ENCODE measurements at places on chromosomes 11 and 22.

- DNase-seq = no peak
These were observed 47.5 kb downstream of the IGLL5 start for GRCh38 chr22:22935056-22935545.

- no peak for DNase-seq
These were observed 6.4 kb downstream of the SELENOM start for GRCh38 chr22:31100762-31101525.

DNA sequence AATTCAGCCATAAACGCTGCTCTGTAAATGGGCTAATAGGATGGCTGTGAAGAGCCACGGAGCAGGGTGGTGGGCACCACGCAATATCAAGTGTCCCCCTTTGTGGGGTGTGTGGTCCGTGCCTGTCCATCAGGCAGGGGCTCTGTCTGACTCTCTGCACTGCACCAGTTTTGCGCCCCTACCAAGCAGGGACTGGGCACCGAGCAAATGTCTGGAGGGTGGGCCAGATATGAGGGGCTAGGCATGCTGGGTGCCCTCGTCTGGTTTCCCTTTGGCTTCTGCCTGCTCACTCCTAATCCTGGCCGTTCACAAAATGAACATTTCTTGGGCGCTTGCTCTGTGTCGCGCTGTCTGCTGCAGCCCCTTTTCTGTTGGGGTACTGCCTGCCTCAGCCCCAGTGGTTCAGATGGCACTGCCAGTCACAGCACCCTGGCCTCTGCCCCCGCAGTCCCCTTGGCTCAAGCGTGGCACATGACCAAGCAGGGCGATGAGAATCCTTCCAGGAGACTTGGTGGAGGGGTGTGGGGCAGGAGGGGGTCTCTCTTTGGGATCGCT lies 37.1 kb upstream of the CELSR1 start:
- DNase-seq = no peak

GRCh38 chr11:118059246-118059940 lies 17.5 kb upstream of the TMPRSS4 start:
- DNase-seq = no peak

GRCh38 chr11:69136471-69136870 lies 19.3 kb upstream of the SMIM38 start:
- no peak for DNase-seq

- no peak for DNase-seq
These were observed 19.7 kb downstream of the PARVG start for GRCh38 chr22:44200451-44200850.

- DNase-seq = peak; percentile 57
These were observed at the start of gene NLRX1 for GRCh38 chr11:119168471-119169281. NLRX1 (plus strand) TSS chr11:119168725; CDS start chr11:119171404, 2,679 bp downstream.

GRCh38 chr11:134633276-134633675 lies 221.2 kb upstream of the B3GAT1 start:
- no peak for DNase-seq

- no peak for DNase-seq
These were observed 51.6 kb upstream of the TCF20 start for GRCh38 chr22:42321908-42322561.

GRCh38 chr11:28701760-28702449 lies 593.7 kb downstream of the METTL15 start:
- no peak for DNase-seq

DNA sequence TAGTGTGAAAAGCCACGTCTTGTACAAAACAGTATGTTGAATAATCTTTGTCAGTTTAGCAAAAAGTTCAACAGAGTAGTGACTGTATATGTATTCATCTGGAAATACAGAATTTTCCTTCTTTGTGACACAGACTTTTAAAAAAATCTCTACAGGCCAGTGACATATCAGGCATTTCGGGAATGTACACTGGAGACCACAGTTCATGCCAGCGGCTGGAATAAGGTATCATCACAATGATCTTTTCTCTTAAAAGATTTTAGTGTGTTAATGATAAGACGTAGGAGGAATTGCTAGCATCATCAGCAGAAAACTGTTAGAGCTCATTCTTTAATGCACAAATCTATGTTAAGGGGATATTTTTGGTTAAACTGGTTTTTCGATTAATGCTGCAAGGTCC lies 57.4 kb downstream of the BCL2L13 start:
- DNase-seq = no peak

GRCh38 chr11:108197351-108197750 lies 25.1 kb downstream of the NPAT start:
- DNase-seq = no peak

DNA sequence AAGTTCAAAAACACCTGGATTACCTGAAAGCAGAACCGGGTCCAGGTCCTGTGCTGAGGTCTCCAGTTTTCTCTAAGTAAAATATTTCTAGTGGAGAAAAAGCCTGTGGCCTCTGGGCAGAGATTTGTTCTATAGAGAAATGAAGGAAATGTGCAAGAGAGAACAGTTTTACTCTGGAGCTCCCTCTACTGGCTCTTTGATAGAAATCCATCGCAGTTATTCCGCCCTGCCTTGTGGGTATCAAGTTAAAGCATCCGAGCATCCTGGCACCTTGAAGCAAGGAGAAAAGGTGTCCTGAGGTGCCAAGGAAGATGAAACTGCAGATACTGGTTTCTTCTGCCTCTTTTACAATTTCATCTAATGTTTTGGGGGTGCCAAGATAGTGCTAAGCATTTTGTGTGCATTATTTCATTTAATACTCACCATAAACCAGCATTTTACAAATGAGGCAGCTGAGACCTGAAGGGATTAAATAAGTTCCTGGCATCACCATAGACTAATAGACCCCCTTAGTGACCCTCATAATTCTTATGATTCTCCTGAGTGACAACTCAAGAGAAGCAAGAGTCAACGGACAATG lies 113.1 kb upstream of the HSD17B12 start:
- no peak for DNase-seq

DNA sequence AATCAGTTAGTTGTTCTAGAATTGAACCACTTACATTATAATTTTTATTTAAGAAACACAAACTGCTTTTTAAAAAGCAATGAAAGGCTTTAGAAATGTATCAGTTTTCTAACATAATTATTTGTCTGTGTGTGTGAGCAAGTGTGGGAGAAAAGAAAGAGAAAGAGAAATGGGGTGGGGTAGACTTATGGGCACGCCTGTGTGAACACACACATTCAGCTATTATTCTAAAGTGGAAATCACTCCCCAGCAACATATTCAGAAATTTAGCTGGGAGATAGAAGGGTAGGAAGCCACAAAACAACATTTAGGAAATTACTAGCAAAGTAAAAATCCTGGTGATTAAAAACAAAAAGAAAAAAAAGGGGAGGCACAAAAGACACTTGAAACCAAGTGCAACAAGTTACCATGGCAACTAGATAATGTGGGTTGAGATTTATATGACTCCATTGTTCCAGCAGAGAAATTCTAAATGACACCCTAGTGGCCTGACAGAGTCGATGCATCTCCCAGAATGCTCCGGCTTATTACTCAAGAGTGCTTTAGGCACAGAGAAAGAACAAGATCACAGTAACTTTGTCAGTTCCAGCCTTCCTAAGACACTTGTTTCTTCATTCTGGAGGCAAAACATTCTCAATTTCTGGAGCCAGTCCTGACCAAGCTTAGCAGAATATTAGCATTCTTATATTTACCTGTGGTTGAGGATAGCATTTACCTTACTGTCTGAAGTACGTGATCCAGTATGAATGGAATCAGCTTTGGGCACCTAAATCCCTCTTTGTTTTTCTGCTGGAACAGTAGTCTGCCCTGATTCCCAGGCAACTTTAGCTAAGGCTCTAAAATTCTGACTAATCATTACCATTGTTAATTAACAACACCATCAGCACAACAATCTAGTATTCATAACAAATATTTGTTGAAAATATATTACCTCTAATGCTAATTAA lies 444.4 kb downstream of the DLG2 start:
- no peak for DNase-seq

DNA sequence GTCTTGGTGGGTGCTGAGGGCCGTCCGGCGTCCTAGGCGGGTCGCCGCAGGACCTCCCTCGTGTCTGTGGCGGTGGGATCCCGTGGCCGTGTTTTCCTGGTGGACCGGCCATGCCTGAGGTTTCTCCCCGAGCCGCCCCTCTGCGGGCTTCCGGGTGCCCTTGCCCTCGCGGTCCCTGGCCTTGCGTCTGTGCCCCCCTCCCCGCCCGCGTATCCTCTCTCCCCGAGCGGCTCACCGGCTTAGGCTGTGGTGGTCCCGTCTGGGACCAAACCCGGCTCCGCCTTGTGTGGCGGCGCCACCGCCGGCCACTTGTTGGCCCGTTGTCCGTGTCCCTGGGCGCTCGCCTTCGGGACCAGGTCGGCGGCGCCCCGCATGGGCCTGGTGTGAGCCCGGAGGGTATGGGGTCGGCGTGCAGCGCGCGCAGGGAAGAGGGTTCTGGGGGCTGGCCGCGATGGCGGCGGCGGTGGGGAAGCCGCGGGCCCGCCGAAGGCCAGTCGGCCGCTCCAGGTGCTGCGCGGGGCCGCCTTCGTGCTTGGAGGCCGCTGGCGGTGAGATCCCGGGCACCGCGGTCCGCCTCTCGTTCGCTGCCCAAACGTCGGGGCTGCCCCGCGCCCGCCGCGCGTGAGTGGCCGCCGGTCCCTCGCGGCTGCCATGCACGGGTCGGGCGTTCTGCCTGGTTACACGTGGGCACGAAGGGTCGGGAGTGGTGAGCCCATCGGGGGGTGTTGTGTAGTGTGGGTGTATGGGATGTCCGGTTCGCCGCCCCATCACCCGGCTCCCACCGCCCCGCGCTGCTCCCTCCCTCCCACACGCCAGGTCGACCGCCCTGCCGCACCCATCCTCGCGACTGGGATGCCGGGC lies 3899.1 kb upstream of the OR11H1 start:
- DNase-seq = no peak

DNA sequence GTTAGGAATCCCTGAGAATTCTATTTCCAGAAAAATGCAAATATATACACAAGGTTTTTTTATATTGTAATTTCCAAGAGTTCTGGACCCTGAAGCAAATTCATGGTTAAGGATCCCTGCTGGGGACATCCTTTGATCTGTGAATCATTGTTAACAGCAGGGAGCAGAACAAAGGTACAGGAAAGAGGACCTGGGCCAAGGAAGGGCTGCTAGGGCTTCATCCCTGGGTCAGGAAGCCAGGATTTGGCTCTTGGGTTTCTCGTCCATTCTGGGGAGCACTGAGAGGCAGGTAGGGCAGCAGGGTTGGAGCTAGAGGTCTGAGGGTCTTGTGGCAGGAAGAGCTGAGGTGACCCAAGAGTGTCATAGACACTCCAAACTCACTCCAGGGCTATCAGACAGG lies 10.2 kb upstream of the OAF start:
- DNase-seq = no peak

- no peak for DNase-seq
These were observed 4.3 kb downstream of the KRTAP5-6 start for GRCh38 chr11:1701091-1701807.

- no peak for DNase-seq
These were observed 50.0 kb upstream of the ADA2 start for GRCh38 chr22:17269224-17269606.

DNA sequence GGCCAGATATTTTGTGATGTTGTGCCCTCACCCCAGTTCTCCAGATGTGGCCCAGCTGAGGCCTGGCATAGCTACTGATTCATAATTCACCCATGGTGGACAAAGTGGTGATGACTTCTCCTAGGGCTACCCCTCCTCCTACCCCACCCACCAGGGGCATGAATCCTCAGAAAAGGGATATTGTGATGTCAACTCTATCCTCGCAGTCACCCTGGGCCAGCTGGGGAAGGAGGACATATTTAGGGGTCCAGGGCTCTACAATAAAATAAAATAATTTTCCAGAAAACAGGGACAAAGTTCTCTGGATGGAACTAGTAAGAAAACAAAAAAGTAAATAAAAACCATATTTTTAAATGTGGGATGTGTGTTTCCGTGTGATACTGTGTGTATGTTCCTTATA lies at the start of gene UBQLNL:
UBQLNL (minus strand) TSS at position 101 of the 400 bp plus-strand sequence. CDS start 258 bp downstream, outside the sequence.
- no peak for DNase-seq

GRCh38 chr11:75487365-75487764 lies 38.4 kb downstream of the GDPD5 start:
- no peak for DNase-seq

DNA sequence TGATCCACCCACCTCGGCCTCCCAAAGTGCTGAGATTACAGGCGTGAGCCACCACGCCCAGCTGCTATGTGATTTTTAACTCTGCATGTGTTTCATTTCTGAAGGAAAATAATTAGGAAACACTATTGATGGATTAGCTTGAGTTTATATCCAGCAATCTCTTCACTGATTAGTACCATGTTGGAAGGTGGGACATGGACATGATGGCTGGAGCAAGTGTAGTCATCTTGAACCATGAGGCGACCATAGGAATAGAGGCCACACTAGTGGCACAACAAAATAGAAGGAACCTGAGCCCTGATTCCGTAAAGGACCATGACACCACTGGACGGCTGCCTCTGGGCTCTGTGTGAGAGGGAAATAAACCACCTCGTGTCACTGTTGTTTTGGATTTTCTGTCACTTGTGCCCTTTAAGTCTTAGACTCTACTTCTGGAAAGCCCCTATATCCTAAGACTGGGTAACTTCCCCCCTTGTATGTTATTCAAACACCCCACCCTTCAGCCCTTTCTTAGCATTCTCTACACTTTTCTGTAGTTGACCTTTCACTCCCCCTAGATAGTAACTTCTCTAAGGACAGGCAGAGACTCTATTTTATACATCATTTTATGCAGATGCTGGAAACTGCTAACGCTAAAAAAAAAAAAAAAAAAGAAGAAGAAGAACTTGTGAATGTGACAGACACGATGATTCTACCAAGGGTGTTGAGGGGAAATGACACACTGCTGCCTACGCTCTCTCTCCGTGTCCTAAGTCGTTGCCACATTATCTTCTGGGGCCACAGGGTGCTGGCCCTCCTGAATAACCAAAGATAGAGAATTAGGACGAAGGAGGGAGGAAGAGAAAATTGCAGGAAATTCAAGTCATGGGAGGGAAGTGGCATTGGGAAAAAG lies 2.7 kb upstream of the VPS37C start:
- no peak for DNase-seq

DNA sequence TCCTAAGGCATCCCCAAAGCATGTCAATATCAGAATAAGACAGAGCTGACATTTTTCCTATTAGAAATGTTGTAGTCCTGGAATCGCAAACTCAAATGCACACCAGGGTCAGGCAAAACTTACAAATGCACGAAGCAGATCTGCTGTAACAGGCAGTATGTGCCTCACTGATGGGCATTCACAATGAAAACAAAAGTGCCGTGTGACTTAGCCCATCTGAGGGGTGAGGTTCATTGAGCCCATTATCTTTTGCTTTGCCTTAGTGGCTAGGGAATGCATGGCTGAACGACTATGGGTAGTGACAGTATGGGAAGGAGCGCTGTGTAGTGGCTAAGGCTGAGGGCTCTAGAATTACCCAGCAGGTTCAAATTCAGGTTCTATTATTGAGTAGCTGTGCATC lies 43.1 kb upstream of the RASSF10 start:
- no peak for DNase-seq

GRCh38 chr11:117930668-117931330 lies 1.6 kb upstream of the TMPRSS13 start:
- no peak for DNase-seq

GRCh38 chr11:1893581-1894359 lies 2.1 kb upstream of the PRR33 start:
- DNase-seq = no peak
